ENCODE measurements at places on chromosomes 2 and 18.

DNA sequence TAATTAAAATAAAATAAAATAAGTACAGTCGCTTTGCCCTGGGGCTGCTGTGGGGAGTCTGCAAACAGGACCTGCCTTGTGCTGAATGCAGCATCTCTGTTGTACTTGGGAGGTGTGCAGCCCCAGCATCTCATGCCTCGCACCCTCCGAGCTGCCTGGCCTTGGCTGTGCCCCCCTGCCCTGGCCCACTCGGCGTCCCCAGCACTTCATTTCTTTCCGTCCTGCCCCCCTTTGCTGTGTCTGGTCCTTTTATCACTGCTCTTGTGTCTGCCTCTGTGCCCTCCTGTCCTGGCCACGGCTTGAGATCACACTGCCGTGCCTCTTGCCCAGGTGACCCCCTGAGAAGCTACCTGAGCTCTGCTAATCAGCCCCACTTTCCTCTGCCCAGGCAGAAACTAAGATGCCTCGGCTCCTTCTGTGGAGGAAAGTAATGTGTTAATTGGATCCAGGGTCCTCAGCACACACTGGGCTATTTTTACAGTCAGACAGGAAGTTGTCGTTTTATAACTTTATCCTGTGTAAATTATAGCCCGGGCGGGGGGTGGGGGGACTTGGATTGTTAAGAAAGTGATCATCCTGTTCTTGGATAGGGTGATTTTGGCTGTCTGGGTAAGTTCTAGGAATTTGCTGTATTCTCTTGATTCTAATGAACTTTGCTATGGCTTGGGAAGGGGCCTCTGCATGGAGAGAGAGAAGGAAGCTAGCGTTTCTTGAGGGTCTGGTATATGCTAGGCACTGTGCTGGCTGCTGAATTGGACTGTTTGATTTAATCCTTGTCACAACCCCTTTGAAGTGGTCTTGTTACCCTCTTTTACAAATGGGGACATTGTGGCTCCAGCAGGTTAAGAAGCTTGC lies 69.4 kb downstream of the AGAP1 start:
- no peak for DNase-seq

DNA sequence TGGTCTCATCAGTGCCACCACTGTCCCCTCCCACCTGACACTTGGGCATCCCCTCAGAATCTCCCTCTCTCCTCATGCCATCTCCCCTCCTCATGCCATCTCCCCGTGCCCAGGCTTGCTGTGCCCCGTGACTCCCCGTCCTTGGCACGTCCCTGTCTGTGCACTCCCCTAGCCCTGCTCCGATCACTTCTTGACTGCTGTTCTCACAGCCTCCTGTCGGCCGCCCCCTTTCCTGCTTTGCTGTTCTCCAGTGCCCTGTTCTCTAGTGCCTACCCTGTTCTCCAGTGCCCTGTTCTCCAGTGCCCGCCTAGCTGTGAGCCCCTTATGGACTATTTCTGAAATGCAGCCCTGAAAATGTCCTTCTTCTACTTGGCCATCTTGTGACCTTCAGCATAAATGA lies 253.8 kb downstream of the ALPK2 start:
- DNase-seq: no peak

GRCh38 chr2:225600444-225600843 lies 200.9 kb downstream of the NYAP2 start:
- no peak for DNase-seq

GRCh38 chr2:63048367-63049171 lies 2.1 kb upstream of the OTX1 start:
- DNase-seq: no peak

GRCh38 chr18:42131930-42132244 lies 176.9 kb downstream of the PIK3C3 start:
- no peak for DNase-seq

- DNase-seq: no peak
These were observed 42.1 kb upstream of the SNTG2 start for GRCh38 chr2:908568-908967.

DNA sequence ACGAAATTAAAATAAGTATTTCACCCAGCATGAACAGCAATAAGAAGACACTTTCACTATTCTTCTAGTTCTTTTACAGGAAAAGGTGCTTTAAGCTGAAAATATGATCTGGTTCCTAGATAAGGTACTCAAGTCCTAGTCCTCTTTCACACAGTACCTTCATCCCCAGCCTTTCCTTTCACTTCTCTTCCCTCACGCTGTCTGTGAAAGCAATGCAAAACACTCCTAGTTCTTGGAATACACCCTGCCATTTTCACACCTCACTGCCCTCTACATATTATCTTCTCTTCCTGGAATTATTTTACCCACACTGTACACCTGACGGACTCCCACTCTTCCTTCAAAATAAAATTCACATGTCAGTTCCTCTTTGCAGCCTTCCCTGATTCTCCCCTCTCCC lies 82.9 kb downstream of the DNAH7 start:
- DNase-seq: no peak

DNA sequence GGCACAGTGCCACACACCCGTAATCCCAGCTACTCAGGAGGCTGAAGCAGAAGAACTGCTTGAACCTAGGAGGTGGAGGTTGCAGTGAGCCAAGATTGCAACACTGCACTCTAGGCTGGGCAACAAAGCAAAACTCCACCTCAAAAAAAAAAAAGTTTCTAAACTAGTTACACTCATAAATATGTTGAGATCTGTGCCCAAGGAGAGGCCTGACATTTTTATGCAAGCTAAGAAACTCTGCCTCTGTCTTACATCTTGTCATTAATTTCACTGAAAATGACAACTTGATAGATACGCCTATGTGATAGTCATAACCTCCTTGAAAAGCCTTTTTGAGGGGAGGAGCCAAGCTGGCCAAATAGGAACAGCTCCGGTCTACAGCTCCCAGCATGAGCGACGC lies 412.7 kb downstream of the STK39 start:
- no peak for DNase-seq

DNA sequence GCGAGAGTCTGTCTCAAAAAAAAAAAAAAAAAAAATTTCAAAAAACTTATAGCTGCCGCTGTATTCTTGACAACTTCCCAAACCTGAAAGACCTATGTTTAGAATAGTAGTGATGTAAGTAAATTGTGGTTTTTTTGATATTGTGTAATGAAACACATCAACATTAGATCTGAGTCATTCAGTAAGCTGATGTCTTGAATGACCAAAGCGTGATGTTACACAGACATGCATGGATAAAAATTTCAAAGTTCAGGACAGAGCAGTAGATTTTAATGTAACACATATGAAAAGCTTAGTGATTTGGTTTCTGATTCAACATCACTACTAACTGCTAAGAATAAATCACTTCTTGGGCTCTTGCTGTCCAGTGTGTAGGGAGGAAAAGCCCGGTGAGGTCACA lies 69.3 kb upstream of the MEX3C start:
- DNase-seq: no peak

GRCh38 chr2:189662669-189663226 lies 1.5 kb downstream of the ASNSD1 start:
- no peak for DNase-seq

DNA sequence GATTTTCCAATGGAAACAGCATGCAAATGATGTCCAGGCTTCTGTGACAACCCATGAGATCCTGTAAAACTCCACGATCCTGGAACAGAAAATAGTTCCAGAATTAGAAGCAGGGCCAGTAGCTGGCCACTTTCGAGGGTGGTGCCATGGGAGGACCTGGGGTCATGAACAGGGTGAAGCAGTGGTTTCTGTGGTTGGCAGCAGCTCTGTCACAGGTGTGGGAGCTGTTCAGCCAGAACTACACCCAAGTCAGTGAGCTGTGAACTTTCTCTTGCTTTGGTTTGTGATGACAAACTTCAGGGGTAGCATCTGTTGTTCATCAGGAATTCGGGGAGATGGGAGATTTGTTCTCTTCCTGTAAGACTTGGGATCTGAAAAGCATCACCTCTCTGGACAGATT lies 314.4 kb upstream of the NT5C1B start:
- DNase-seq: no peak

Data from Ammon's horn (tissue), 1 donor.